ENCODE measurements at places on chromosomes 13 and 19. TPM values are rescaled to one million over a fixed set of nuclear protein-coding genes. Genes with fewer than 3 reads are reported as not detected.

Gene DHDH
- not detected for total RNA-seq

Gene PGLYRP2
- not detected for total RNA-seq

Gene SCGB2B2
- total RNA-seq: 1.7 TPM

DNA sequence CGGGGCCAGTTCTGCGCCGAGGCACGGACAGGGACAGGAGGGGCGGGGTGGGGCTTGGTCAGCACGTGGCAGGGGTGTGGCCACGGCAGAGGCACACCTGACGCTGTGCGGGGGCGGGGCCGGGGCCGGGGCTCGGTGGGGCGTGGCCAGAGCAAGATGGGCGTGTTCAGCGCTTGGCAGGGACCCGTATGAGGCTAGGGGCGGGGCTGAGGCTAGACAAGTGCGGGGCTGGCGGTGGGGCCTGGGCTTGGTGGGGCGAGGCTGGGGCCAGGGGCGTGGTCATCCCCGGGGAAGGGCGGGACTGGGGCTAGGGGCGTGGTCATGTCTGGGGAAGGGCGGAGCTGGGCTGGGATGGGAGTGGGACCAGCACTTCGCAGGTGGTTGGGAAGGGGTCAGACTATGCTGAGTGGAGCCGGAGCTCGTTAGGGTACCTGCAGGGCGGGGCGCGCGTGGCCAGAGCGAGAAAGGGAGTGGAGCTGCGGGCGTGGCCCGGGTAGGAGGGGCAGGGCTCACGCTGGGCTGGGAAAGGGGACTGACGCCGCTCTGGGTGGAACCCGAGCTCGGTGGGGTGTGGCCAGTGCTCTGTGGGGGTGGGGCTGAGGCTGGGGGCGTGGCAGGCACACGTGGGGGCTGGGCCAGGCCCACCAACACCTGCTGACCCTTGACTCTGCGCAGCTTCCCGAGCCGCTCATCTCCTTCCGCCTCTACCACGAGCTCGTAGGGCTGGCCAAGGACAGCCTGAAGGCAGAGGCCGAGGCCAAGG lies 12.8 kb downstream of the POLR2E start:
- DNase-seq: no peak

DNA sequence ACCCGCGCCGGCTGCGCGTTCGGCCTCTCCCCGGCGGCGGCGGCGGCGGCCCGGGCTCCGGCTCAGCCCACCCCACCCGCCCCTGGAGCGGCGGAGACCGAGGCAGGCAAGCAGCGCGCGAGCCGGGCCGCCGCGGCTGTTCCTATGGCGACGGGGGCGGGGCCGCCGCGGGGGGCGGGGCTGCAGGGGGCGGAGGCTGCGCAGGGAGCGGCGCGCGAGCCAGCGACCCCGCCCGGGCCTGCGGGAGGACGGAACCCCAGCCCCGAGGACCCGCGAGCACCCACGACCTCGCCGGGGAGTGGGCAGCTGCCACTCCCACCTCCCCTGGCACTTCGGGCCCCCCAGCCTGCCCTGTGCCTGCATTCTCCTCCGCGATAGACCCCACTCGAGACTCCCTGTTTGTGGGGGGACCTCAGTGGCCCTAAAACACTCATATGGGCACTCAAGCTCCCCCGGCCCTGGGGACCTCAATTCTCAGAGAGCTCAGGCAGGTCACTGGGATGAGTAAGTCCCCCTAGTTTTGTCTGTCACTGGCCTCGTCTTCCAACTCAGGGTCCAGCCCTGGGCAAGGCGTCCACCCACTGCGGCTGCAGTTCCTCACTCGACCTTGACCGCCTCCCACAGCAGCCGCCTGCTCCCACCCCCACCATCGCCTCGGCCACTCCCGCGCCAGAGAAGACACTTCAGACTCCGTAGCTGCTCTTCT lies at the start of gene CTXN1:
Gene CTXN1, minus strand, starts transcription at position 115 of the 706 bp plus-strand sequence. CDS start 597 bp downstream, outside the sequence.
- peak; percentile 83 for DNase-seq

GRCh38 chr13:66009241-66009640 lies 1220.9 kb downstream of the PCDH9 start:
- no peak for DNase-seq

Gene WDR87
- total RNA-seq: not detected

Gene KIR2DL4
- not detected for total RNA-seq

GRCh38 chr13:108985166-108985565 lies 355.8 kb downstream of the MYO16 start:
- DNase-seq: no peak

DNA sequence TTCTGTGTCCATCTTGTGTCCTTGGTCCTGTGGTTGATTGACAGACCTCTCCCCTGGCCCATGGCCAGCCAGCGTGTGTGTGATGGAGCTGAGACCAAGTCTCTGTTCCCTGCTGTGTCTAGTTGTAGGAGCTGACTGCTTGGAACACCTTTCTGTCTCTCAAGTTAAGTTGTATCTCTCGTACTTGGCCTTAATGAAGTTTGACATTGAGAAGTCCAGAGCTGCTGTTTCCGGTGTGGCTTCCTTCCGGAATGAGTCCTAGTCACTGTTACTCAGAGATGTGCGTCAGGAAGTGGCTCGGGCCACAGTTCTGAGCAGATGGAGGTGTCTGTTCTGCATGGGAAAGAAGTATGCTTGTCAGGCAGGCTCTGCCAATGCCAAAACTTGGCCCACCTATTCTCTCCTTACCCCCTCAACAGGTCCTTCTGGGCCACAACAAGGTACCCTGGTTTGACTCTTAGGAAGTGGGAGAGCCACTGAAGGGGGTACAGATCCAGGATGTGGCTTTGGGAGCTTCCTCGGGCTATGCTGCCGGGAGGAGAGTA lies 54.3 kb downstream of the GATAD2A start:
- DNase-seq: peak; percentile 87

- DNase-seq: peak; percentile 43
Observed at GRCh38 chr13:76980075-76980718, 11.7 kb upstream of the CLN5 start.

DNA sequence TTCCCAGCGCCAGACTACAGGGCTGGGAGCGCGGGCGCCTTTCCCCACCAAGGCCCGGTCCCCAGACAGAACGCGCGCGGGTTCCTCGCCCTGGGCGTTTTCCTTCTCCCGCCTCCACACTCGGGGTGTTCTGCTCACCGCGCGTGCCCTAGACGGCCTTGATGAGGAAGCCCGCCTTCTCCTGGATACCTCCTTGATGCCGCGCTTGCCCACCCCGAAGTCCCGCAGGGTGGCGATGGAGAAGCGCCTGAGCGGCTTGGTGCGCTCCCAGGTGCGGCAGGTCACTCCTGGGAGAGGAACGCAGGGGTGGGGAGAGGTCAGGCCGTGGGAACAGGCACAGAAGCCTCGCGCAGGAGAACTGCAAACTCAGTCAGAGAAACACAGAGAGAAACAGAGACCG lies 34.8 kb downstream of the CYP2B6 start:
- DNase-seq: no peak
